GF-D8 (cell line): ENCODE measurements at places on chromosomes 12 and 14.

DNA sequence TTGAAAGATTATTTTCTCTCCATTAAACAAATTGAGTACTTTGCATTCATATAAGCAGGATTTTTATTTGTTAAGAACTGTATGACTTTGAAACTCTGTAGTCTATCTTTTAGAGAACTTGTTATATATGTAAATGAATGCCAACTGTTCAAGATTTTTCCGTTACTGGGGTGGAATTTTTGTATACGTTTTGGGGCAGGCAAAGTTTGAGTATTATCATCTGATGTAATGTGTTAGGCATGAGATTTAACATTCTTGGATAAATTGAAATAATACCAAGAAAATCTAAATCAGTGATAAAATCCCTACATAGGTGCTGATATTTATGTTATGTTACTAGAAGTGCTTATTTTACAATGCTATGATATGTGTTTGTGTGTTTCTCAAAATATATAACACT, 8.4 kb downstream of the CNOT2 start:
- DNase-seq: no peak

DNA sequence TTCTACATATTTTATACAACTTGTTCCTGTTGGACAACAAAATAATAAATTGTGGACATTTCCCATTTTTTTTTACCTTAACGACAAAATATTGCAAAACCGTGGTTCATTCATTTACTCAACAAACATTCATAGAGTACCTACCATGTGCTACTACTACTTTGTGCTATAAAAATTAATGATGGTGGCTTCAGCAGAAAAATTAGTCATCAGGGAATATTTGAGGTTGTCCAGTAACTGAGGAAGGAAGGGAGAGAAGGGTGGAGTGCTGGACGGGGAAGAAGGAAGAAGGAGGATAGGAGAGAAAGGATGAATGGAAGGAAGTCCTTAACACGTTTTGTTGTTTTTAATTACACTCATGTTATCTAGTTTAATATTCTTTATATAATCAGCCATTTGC, 53.7 kb downstream of the PPFIBP1 start:
- DNase-seq: no peak

DNA sequence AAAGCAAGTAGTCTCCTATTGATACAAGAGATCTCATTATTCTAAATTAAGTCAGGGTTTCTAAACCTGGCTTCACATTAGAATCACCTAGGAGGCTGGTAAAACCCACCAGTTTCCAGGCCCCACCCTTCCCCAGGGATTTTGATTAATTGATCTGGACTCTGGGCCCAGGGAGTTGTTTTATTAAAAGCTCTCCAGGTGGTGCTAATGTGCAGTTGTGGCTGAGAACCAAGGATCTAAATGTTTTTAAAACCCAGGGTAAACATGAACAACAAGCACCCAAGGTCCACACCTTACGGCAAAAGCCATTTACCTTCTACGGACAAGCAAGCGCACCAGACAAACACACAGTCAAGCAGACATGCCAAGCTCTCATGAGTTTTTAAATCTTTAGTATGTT, 73.9 kb downstream of the SLC2A13 start:
- DNase-seq: no peak

DNA sequence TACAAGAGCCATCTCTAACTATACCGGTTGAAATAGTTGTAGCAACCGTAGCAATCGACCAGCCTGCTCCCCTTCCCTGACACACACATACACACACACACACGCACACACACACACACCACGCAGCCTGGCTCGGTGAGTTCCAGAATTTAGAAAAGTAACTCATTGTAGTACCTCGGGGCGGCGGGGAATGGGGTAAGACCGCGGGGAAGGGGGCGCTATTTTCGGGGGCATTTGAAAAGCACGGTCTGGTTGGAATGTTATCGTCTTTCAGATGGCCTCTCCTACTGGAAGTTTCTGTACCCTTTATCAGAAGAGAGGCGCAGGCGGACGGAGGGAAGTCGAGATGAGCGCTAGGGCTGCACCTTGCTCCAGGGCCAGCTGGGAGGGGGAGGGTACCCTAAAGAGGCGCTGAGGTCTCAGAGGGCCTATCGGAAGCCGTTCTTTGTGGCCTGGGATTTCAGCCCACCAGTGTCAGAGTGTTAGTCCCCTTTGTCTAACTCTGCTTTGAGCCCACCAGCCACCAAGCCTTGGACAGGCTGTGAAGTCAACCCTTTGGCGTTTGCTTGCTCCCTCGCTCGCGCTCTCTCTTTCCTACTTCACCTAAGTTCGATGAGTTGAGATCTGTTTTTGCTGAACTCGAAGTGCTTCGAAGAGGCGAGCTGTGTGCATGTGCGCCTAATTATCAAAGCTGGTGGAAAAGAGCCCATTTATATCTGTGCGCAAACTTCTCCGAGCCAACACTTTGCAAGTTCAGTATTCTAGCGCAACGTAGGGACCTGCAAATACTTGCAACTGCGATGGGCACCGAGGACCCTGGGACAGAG, 837 bp downstream of the COL2A1 start:
- DNase-seq: no peak

GRCh38 chr12:11559626-11560340, 89.7 kb upstream of the ETV6 start:
- no peak for DNase-seq

DNA sequence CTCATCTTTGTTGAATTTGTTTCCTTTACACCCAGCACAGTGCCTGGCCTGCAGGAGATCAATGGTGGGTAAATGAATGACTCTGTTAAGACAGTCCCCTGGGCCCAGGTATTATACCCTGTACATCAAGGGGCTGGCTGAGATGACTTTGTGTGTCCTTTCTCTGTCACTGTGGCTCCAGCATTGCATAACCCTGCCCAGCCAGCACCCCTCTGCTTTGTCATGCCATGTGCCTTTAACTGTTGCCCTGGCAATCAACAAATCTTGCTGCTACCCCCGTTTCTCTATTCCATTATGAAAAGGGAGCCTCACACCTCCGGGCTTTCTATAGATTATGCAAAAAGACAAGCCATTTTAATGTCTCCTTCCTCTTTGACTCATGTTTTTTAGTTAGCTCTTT, 7.6 kb upstream of the FLVCR2 start:
- DNase-seq: no peak

DNA sequence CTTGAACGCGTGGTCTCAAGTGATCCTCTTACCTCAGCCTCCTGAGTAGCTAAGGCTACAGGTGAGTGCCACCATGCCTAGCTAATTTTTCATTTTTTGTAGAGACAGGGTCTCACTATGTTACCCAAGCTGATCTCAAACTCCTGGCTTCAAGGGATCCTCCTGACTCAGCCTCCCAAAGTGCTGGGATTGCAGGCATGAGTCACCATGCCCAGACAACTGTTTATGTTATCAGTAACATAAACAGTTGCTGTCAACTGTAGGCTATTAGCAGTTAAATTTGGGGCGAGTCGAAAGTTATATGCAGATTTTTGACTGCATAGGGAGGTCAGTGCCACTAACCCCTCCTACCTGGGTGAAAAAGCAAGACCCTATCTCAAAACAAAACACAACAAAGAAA, 26.2 kb upstream of the LRRK2 start:
- no peak for DNase-seq

GRCh38 chr14:72737560-72737943, 156.3 kb downstream of the DPF3 start:
- no peak for DNase-seq

DNA sequence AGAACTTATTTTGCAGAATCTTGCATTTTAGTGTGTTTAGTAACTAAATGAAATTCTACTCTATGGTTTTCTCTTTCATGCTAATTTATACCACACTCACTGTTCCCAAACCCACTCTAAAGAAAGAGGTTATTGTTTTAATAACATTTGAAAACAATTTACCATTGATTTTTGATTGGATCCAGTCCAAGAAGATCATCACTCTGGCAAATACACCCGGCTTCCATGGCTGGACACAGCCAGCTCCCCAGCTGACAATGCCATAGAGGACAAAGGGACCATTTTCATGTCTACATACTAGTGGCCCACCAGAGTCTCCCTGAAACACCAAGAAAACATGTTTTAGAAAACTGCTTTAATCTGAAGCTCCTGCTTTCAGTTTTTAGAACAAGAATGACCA, 42.4 kb downstream of the OVCH1 start:
- no peak for DNase-seq

DNA sequence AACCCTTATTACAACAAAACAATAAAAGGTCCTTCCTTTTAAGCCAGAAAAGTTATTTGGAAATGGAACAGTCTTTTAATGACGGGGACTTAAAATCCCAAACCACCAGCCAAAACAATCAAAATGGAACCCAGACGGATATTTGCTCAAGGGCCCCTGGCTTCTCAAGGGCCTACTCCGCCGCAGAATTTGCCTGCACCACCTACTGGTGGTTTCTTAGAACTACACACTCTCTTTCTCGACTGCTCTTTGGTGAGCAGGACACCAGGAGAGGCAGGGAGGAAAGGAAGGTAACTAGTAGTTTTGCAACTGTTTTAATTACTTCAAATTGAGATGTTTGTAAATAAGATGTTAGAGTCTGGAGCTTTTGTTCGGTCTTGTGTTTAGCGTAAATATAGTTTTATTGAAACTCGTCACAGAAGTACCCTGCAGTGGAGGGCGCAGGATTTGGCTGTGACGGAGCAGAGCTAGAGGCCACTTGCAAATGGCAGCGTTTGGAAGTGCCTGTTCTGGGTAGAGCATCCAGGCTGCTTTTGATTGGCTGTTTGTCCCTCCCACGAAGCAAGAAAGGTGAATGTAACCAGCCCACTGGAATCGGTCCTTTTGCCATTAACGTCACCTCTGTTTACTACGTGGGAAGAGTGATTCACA, 238.5 kb downstream of the CACNA1C start:
- no peak for DNase-seq

DNA sequence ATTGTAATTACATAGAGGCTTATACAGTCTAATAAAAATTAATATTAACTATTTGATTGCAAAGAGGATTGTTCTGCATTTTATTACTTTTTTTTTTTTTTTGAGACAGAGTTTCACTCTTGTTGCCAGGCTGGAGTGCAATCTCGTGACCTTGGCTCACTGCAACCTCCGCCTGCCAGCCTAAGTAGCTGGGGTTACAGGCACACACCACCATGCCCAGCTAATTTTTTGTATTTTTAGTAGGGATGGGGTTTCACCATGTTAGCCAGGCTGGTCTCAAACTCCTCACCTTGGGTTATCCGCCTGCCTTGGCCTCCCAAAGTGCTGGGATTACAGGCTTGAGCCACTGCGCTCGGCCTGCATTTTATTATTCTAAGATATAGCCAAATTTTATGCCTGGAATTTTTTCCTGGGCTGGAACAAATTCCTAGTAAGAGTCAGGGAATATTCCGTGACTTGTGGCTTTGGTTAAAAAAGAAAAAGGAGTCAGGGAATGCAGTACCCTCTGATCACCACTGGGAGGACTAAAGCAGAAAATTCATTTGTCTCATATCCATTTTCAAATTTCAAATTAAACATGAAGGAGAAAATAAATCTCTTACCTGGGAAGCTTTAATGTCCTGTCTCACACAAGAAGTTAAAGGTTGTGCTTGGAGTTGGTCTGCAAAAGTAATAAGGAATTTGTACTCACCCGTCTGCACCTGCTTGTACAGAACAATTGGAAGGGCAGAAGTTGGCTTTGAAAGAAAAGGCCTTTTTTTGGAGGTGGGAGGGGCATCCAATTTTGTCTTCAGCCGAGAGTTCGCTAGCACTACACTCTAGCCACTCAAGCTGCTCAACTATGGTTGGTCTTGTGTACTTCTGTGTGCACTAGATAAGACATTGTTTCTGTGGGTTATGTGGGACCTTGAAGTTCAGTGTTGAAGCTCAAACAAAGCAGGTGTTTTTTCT, 8.7 kb downstream of the MARK3 start:
- DNase-seq: no peak

DNA sequence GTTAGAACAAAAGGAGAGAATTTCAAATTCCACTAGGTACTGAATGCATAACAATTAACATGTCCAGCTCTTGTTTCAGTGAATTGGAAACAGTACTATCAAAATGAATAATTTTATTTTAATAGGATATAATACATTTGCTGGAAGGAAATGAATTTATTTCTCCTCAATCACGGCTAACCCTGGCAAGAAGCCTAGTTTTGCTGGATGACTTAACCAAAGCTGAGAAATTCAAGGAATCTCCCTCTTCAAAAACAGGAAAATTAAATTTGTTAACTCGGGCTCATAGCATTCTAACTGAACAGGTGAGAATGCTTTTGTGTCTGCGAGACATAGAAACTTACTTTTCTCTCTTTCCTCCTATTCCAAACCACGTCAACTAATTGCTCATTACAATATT, 163.5 kb upstream of the NEDD1 start:
- DNase-seq: no peak

DNA sequence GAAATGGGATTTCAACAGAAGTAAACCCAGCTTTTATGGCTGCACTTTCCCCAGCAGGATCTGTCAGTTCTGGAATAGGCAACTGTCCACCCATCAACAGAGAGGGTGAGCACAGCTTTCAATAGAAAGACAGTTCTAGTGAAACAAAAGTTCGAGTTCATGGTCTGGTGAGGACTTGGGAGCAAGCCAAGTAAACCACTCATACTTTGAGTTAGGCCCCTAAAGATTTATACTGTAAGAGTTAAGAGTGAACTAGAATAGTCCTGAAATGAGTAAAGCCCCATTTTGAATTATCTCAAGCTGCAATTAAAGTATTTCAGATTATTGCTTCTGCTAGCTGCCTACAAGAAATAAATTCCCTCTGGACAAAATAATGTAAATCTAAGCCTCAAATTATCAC, 82.6 kb downstream of the METTL25 start:
- no peak for DNase-seq

GRCh38 chr12:22525426-22525825, 18.9 kb downstream of the C2CD5 start:
- DNase-seq: no peak

DNA sequence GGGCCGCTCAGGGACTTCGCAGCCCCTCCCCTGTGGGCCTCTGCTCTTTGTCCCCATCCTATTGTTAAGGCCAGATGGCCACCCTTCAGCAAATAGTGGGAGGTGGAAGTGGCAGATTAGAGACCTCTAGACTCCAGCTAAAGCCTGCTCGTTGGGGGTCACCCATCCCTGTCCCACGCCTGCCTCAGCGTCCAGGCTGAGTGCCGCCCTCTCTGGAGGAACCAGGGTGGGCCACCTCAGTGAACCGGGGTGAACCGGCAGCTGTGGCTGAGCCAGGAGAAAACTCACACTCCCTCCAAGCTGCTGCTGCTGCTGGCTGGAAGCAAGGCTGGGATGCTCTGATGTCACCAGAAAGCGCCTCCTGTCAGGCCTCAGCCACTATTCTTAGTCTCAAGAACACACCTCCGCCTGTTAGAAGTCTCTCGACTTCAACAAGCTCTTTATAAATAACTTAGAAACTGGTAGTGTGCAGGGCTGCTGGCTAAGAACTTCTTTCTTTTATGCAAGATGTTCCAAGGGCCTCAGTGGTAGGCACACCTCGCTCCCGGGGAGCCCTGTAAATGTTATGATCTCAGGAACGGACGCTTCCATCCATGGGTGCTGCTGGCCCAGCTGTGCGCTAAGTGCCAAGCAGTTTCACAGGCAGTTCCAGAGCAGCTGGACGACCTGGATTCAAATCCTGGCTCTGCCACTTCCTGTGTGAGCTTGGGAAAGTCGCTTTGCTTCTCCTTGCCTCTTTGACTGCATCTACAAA, 19.8 kb upstream of the TESC start:
- no peak for DNase-seq
